Fibroblast of lung (primary cell): ENCODE measurements at places on chromosomes 13 and 19. TPM values are rescaled to one million over a fixed set of nuclear protein-coding genes. Genes with fewer than 3 reads are reported as not detected.

DNA sequence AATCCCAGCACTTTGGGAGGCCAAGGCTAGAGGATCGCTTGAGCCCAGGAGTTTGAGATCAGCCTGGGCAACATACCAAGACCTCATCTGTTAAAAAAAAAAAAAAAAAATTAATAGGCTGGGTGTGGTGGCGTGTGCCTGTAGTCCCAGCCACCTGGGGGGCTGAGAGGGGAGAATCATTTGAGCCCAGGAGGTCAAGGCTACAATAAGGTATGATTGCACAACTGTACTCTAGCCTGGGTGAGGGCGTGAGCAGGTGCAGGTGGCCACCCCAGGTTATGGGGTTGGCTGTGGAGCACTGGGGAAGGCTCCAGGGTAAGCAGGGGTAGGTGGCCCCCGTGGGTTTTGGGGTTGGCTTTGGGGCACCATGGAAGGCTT, 33.9 kb downstream of the MCF2L start:
- DNase-seq, result no peak

DNA sequence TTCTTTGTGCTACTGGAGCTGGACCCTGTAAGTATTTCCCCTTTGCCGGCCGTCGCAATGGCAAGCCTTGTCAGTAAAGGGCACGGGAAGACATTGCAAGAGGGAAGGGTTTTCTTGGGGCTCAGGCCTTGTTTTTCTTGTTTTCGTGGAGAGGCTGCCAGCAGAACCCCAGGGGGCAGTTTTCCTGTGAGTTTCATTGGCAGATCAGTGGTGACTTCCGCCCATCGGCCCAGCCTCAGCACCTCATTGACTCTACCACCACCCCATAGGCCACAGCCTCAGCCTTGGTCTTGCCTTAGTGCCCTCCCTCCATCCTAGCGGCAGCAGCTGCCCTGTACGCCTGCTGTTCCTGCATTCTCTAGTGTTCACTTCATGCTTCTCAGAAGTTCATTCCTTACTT, 61.5 kb downstream of the GJA3 start:
- DNase-seq, result no peak

DNA sequence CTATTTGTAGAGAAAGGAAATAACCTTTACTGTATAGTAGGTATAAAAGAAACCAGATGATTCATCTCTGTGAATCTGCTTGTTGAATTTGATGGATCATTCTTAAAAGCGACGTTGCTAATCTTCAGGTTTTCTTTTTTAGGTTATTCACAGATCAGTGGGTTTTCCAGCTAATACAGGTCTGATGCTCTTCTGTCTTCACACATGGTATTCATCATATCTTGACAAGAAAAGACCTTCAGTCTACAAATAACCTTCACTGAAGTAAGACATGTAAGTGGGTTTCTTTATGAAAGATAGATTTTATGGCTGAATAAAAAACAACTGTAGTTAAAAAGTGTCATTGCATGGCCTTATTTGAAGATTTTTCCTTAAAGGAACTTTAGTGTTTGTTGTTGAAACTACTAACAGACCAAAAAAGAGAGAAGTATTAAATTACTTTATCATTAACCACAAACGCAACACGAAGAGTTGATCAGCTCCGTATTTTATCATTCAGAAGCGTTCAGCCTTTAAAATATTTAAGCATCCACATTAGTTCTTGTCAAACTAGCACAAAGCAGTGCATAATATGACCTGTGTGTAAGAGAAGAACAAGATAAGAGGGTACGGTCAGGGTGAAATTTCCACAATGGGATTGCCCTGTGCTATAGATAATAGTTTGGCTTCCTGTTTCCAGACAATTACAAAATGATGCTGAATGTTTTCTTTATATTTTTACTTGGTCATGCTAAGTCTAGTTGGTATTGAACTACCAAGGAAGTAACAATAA, 299.5 kb downstream of the MZT1 start:
- peak; percentile 9 for DNase-seq

DNA sequence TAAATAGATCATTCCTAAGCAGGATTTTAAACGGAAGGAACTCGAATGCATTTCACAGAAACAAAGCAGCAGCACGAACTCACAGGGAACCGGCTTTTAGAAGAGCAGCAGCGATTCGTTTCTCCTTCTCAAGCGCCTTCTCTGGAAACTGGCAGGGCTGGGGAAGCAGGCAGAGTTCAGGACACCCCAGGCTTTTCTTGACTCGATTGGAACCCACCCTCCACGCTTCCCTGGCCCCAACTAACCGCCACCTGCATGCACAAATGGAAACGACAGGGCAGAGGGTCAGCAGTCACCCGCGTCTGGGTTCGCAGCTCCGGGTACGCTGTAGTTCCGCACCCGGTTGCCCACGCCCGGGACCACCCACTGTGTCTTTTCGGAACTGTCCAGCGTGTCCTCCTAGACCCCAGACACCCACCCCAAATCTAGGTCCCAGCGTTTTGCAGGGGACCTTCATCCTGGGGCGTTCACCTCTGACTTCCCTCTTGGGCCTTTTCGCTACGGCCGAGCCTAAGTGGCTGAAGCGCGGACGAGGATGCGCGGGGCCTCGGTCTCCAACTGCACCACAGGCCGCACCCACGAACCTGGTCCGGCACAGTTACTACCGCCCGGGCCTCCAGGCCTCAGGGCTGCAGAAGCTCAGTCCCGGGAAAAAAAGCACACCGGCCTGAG, 500 bp downstream of the ZFP30 start:
- DNase-seq, result peak; percentile 51

GRCh38 chr19:15091918-15092753, 10.1 kb downstream of the OR1I1 start:
- DNase-seq, result peak; percentile 77

Gene ZNF8
- total RNA-seq, result 4.9 and 5.6 TPM in 2 replicates

Gene CCDC194
- total RNA-seq, result not detected in 2 replicates

Gene CATSPERD
- not detected in 2 replicates for total RNA-seq

Gene PSG6
- total RNA-seq, result 0.17 TPM in 1 of 2 replicates, not detected in the other

Gene TUBA3C
- total RNA-seq, result not detected in 2 replicates

Gene GFY
- not detected in 2 replicates for total RNA-seq

Gene GNG14
- not detected in 2 replicates for total RNA-seq
